ENCODE measurements at places on chromosomes 2 and 18.
A peak's percentile ranks its signal among the peaks of the same experiment; 100 is the strongest.

GRCh38 chr2:112075490-112076260 lies 20.6 kb downstream of the TMEM87B start:
- DNase-seq, result peak; percentile 50

DNA sequence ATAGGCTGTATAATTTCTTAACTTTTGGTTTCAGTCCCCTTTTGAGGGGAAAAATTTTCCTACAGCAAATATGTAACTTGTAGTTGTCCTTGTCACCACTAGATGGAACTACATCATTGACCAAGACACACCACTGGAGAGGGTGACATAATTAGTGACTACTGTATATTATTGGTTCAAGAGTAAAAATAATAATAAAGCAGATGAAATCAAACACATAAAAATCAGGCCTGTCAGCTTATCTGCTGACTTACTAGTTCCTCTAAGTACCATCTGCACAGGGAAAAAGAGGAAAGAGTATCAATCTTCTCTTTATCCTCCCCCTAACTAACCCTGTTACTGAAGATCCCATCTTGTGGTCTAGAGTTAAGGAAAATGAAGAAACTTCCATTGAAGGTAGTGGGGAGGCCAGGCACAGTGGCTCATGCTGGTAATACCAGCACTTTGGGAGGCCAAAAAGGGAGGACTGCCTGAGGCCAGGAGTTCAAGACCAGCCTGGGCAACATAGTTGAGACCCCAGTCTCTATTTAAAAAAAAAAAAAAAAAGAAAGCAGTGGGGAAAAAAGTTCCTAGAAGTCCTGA lies 29.6 kb upstream of the ENOSF1 start:
- peak; percentile 1 for DNase-seq

- DNase-seq, result peak; percentile 82
These were observed at the start of gene CNRIP1 for GRCh38 chr2:68319398-68320117. TSS of gene CNRIP1 (minus strand) at chr2:68319949. CDS start at chr2:68319400, 549 bp downstream.

DNA sequence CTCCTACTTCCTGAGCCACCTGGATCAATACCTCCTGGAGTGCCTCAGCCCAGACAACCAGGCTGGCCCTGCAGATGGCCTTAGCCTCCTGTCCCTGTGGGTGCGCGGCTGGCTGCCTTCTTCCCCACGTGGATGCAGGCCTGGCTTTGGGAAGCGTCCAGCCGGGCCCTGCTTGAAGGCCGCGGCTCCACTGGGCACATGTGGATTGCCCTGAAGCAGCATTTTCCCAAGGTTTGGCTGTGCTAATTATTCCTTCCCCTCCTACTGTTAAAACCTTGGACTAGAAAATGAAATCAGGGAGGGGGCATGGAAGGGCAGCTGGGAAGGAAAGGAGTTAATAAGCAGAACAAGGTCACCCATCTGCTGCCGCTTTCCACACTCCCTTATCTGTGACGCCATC lies 143.0 kb upstream of the GATA6 start:
- DNase-seq, result no peak

GRCh38 chr2:8586457-8587051 lies 95.3 kb upstream of the ID2 start:
- DNase-seq, result no peak

DNA sequence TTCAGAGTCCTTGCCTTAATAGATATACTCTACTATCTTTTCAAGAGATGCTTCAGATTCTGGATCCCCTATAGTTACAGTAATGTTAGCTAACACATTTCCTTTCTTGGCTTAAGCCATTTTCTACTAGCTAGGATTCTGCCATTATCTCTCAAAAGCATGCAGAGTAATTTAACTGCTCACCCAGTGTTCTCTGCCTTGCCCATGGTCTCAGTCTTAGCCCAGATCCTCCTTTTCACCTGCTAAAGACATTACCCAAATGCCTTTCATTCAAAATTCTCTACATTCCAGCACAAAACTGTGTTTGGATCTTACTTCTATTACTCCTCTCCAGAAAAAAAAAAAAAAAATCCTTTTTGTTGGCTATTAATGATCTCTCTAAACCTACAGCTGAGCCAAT lies 474.2 kb upstream of the LRRTM1 start:
- DNase-seq, result no peak

GRCh38 chr2:142134911-142135310 lies 4.1 kb upstream of the LRP1B start:
- DNase-seq, result no peak

DNA sequence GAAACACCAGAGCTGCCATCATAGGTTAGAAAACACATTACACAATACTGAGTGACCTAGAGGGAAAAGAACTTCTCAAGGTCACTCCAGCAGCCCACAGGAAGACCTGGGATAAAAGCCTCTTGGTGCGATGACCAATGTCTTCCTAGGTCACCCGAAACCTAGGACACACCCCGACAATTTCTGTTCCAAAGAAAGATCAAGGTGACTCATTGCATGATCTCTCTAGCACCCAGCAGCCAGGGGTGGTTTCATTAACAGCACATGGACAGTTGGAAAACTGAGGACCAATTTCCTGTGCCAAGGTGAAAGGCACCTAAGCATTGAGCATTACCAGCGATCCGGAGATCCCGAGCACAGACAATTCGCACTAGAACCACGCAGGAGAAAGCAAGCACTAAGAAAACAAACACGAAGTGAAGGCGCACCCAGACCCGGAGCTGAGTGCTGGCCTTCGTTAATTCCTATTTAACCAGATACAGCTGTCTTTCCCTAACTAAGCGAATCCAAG lies 1.5 kb downstream of the CACNB4 start:
- peak; percentile 28 for DNase-seq

GRCh38 chr18:27712066-27712465 lies 464.9 kb downstream of the CDH2 start:
- no peak for DNase-seq
